CD8-positive, alpha-beta memory T cell (primary cell): ENCODE measurements at places on chromosomes 4 and X. TPM values are rescaled to one million over a fixed set of nuclear protein-coding genes. Genes with fewer than 3 reads are reported as not detected.

- no peaks in the 10 kb centered on the region for H3K27me3 ChIP-seq
- no peaks in the 10 kb centered on the region for H3K36me3 ChIP-seq
- DNase-seq, result no peak
- H3K4me3 ChIP-seq, result no peak overlapping the region
- no peak overlapping the region for H3K27ac ChIP-seq
These were observed 35.5 kb upstream of the UGT2B7 start for GRCh38 chr4:69060651-69061308.

DNA sequence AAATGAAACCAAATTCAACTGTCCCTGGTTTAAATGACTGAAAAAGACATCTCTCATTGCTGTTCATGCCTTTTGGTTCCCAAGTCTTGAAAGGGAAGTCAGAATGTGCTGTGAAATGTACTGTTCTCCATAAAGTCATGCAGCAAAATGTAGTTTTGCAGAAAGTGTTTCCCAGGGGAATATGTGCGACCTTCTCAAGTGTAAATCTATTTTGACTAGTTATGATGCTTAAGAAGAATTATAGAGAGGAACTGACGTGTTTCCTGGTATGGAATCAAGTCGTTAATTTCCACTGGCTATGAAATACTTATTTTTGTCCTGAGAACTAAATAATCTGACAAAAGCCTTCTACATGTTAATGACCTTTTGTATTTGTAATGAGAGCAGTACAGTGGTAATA is 223.1 kb downstream of the CLCN4 start:
- no peak overlapping the region for H3K4me3 ChIP-seq
- H3K27ac ChIP-seq, result no peak overlapping the region

- H3K36me3 ChIP-seq, result no peaks in the 10 kb centered on the region
- H3K27me3 ChIP-seq, result no peaks in the 10 kb centered on the region
- peak overlapping the region; percentile 7 for H3K4me3 ChIP-seq
- DNase-seq, result no peak
These were observed 550.5 kb upstream of the BOD1L1 start for GRCh38 chr4:14177987-14178386.

GRCh38 chr4:11412211-11412610 is 16.5 kb downstream of the HS3ST1 start:
- H3K4me1 ChIP-seq, result no peaks in the 10 kb centered on the region
- no peak overlapping the region for H3K4me3 ChIP-seq
- H3K27me3 ChIP-seq, result no peaks in the 10 kb centered on the region
- no peak overlapping the region for H3K27ac ChIP-seq

- no peaks in the 10 kb centered on the region for H3K27me3 ChIP-seq
- no peaks in the 10 kb centered on the region for H3K4me1 ChIP-seq
These were observed 23.8 kb downstream of the CENPC start for GRCh38 chr4:67521506-67521905.

GRCh38 chrX:124257924-124258702 is 74.3 kb upstream of the TEX13D start:
- H3K4me3 ChIP-seq, result no peak overlapping the region
- no peak overlapping the region for H3K27ac ChIP-seq
- H3K36me3 ChIP-seq, result no peaks in the 10 kb centered on the region
- no peaks in the 10 kb centered on the region for H3K27me3 ChIP-seq

GRCh38 chr4:154230723-154231122 is 260.9 kb downstream of the DCHS2 start:
- no peak overlapping the region for H3K27ac ChIP-seq
- no peak overlapping the region for H3K4me3 ChIP-seq
- no peaks in the 10 kb centered on the region for H3K36me3 ChIP-seq
- no peaks in the 10 kb centered on the region for H3K27me3 ChIP-seq
- DNase-seq, result no peak

DNA sequence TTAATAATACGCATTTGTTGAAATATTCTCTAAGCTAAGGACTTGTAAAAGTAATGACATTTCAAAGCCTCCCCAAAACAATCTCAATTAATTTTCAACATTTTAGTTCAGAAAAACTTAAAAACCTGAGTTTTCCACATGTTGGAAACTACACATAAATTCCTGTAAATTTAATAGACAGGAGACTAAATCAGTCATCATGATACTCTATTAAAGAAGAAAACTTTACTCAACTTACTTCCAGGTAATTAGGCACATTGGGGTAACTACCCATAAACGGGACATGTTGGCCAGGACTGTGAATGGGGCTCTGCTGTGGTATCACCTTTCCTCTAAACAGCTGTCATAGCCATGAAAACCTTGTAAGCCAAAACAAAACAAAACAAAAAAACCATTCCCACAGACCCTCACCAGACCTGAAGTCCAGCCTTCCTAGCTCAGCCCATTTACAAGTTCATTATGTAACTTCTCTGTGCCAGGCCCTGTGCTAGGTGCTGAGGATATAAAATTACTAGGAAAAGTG is 96.4 kb upstream of the SMIM10 start:
- DNase-seq, result no peak
- H3K4me1 ChIP-seq, result no peaks in the 10 kb centered on the region
- H3K36me3 ChIP-seq, result no peaks in the 10 kb centered on the region
- no peak overlapping the region for H3K4me3 ChIP-seq

- no peaks in the 10 kb centered on the region for H3K36me3 ChIP-seq
- DNase-seq, result no peak
- no peaks in the 10 kb centered on the region for H3K27me3 ChIP-seq
These were observed 61.3 kb downstream of the AR start for GRCh38 chrX:67604979-67605703.

DNA sequence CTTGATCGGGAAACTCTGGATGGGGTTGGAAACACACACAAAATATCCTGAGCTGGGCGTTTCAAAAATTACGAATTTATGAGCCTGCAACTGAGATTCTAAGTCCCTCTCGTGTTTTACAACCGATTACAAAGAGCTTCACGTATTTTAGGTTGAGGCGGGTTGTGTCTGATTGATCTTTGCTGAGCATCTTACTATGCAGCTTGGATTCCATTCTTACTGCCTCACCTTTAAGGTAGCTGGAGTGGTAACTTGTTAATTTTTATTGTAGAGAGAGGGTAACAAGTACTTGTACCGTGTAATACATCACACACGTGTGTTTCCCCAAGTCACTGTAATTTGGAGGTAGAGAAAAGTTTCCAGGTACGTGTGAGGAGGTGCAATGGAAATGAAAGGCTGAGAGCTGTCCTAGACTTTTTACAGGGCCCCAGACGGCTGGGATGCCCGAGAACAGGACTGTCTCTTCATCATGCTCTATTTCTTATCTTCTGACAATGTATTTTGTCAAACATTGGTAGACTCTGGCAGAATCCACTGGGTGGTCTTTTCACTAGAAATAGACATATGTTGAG is 97.8 kb upstream of the TENM3 start:
- peaks cover 10% of the 10 kb centered on the region for H3K27me3 ChIP-seq
- no peaks in the 10 kb centered on the region for H3K36me3 ChIP-seq
- H3K4me1 ChIP-seq, result no peaks in the 10 kb centered on the region
- H3K27ac ChIP-seq, result no peak overlapping the region

DNA sequence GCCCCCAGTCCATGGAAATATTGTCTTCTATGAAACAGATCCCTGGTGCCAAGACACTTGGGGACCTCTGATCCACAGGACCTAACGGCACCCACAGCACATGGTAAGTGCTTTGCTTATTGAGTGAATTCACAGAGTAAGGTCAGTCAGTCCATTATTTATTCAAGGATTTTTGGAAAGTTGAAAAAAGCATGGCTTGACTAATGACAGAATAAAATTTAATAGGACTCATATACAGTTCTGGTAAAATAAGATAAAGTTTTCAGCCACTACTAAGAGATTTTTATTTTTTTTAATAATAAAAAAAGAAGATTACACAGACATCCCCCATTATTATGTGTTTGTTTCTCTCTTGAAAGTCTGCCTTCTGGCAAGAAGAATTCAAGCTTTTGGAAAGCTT is 490.6 kb upstream of the HS3ST1 start:
- no peaks in the 10 kb centered on the region for H3K36me3 ChIP-seq
- no peak overlapping the region for H3K27ac ChIP-seq
- H3K4me1 ChIP-seq, result no peaks in the 10 kb centered on the region
- DNase-seq, result no peak
- H3K4me3 ChIP-seq, result no peak overlapping the region

- no peaks in the 10 kb centered on the region for H3K4me1 ChIP-seq
- DNase-seq, result no peak
- no peaks in the 10 kb centered on the region for H3K27me3 ChIP-seq
- H3K27ac ChIP-seq, result no peak overlapping the region
- no peak overlapping the region for H3K4me3 ChIP-seq
These were observed 18.5 kb downstream of the PAPSS1 start for GRCh38 chr4:107701565-107701964.

The MXRA5 gene
- total RNA-seq, result not detected

The TSPAN6 gene
- 0.07 TPM for total RNA-seq

The GABRA4 gene
- total RNA-seq, result not detected
